ENCODE measurements at places on chromosomes 13 and 19.

DNA sequence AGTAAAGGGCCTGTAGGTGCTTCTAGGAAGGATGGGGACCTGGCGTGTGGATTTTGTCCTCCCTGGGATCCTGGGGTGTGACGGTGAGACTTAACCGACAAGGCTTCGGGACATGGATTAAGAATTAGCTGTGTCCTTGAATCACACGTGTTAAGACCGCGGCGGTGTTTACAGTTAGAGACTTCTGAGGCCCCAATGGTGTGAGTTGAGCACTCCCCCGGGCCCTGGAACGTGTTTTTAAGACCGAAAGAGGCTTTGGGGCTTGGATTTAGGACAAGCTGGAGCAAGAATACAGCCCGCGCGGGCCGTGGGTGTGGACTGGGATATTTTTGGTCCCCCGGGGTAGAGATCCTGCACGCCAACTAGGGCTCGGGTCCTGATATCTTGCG is 1.2 kb upstream of the SLC27A1 start:
- DNase-seq: no peak

GRCh38 chr19:40604647-40605215 is 3.6 kb downstream of the LTBP4 start:
- no peak for DNase-seq

GRCh38 chr13:99363391-99363790 is 56.2 kb upstream of the GPR183 start:
- no peak for DNase-seq

GRCh38 chr19:8334458-8335342 is 8.4 kb downstream of the KANK3 start:
- no peak for DNase-seq

GRCh38 chr13:105908586-105908985 is 626.9 kb downstream of the EFNB2 start:
- no peak for DNase-seq

All from T-helper 1 cell (primary cell).